Stimulated activated CD8-positive, alpha-beta memory T cell treated with anti-CD3 and anti-CD28 coated beads, Interleukin-4, amount 100 ng/mL, for 4 hours (primary cell): ENCODE measurements at places on chromosomes 11 and 22.

DNA sequence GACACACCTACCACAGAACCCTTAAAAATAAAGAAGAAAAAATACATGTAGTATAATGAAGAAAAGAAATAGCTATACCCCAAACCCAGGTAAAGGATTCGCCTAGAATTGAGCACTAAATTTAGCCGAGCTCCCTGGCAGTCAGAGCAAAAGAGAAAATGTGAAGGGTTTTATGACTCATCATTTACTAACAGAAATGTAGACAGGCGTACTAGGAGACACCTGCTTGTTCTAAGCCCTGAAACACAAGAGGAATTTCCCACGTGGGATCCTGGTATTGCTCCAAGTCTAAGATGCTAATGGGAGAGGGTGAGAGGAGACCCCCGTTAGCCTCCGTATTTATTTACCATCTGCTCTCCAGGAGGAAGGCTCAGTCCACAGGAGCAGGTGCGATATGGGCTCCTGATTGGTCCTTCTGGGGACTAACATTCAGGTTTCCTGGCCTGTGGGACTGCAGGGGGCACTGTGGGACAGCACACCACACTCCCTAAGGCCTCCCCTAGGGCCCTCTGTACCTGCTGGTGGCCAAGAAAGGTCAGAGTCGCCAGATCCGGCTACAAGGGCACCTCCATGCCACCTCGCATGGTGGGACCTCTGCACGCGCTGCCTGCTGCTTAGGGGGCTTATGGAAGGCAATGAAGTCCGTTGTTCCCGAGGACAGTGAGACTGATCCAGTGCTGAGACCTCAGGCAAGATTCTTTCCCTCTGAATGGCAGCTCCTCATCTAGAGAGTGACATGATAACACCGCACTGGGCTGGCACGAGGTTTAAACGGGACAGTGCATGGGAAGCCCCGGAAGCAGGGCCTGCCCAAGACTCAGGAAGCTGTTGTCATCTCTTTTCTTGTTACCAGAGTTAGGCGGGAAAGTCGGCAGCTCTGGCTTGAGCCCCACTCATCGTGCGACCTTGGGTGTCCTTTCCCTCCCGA lies 25.8 kb downstream of the KCNC1 start:
- no peak for DNase-seq

- no peak for DNase-seq
These were observed 162.1 kb downstream of the MN1 start for GRCh38 chr22:27639248-27640086.

DNA sequence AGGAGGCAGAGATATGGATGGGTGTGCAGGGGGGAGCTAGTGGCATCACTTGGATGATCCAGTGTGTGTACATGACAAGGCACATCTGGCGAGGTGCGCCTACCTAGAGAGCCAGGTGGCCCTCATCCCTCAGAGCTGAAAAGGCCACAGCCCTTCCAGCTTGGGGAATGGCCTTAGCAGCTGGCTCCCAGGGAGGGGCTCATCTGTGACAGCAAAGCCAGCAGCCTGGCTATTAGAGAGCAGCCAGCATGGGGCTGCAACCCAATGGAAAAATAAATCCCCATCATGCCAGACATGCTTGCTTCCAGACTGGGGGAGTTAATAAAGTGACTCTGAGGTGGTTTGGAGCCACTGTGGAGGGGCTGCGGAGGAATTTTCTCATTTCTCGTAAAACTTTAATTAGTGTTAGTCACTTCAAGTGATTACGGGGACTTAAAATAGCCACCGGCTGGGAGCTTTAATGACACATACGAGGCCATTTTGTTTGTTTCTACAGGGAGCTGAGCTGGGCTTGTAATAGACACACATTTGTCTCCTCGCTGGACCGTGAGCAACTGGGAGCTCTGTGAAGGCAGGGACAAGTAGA lies 111.2 kb upstream of the ALX4 start:
- no peak for DNase-seq

GRCh38 chr11:114147375-114148012 lies 88.0 kb downstream of the ZBTB16 start:
- DNase-seq, result no peak

- no peak for DNase-seq
These were observed at the start of gene UPB1 for GRCh38 chr22:24494528-24495364. Gene UPB1, plus strand, starts transcription at chr22:24495332. Its CDS starts 72 bp downstream, at chr22:24495404.

DNA sequence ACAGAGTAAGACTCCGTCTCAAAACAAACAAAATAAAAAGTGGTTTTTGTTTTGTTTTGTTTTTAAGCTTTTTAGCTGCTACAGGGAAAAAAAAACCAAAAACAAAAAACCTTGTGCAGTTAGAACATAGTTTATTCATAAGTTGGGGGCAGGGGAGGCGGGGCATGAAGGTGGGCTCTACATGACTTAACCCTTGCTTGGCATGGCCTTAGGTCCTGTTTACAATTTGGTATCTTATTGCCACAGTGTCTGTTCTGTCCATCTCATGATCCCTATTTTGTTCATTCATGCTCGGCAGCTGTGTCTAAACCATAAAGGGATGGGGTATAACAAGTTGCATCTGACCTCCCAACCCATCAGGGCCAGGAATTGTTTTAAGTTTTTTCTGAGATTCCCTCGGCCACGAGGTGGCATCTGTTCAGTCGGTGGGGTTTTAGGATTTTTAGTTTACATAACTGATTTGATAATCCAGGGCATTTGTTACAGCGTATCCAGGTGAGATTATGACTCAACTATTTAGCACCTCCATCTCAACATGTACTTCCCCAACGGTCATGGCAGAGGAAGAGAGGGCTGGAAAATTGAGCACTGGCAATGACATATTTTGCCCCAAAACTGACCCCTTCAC lies 6.9 kb downstream of the AP5B1 start:
- DNase-seq, result no peak
